ENCODE measurements at places on chromosomes 12 and 14.

DNA sequence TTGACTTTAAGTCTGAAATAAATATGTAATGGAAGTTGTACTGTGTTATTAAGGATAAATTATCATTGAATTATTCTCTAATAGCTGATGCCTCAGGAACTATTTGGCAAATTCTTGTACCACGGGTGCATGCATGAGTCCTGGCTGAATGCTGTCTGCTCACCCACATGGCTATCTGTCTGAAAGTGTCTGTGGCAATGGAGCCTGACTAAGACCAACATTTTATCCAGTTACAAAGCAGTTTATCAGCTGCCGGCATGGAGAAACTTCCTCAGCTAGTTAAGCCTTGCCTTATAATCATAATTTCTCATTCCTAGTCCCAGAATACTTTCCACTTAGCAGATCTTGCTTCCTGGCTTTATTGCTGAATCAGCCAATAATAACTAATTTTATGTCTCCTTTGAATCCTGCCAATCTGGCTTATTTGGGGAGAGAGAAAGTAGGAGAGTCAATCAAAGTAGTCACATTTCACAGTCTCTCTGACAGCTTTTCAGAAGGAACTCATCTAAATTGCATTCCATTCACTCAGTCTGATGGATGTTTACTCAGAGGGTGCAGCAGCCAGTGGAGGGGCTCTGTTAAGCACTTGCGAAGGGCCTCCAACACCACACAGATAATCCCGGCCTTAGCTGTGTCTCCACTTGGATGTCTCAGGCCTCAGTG is 280.6 kb upstream of the CLEC14A start:
- DNase-seq: no peak

GRCh38 chr12:41514907-41515306 is 326.8 kb downstream of the PDZRN4 start:
- no peak for DNase-seq

- DNase-seq: no peak
Observed at GRCh38 chr14:35414365-35414764, 9.8 kb upstream of the NFKBIA start.

DNA sequence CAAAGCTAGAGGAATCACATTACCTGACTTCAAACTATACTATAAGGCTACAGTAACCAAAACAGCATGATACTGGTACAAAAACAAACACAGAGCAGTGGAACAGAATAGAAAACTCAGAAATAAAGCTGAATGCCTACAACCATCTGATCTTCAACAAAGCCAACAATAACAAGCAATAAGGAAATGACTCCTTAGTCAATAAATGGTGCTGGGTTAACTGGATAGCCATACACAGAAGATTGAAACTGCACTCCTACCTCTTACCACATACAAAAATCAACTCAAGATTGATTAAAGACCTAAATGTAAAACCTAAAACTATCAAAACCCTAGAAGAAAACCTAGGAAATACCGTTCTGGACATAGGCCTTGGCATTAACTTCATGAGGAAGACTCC is 182.6 kb upstream of the CNOT2 start:
- no peak for DNase-seq
